ENCODE measurements at places on chromosomes 13 and 19.

DNA sequence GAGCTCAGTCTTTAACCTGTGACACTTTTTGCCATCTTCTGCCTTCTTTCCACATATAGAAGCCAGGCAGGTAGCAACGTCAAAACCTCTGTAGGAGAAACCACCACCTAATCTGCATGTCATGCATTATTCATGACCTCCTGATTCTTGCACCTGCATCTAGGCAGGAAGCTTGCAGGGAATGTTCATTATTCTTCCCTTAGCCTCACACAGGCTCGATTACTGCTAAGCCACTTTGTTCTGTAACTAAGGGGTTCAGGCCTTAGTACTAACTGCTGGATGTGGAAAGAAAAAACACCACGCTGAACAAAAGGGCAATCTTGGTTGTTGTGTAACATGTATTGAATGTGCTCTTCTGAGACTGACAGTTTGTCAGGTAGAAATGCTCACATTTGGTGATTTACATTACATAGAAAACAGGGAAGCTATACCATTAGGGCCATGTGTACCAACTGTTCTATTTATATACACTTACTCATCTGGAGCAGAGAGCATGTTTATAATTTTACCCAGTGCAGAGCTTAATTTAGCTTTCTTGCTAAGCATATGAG, 366.9 kb downstream of the KLF12 start:
- no peak for DNase-seq

GRCh38 chr13:77339408-77339807, 12.5 kb upstream of the MYCBP2 start:
- DNase-seq, result no peak

GRCh38 chr19:34436716-34437115, 8.5 kb downstream of the UBA2 start:
- DNase-seq, result no peak

GRCh38 chr13:72527333-72527732, 200.1 kb downstream of the MZT1 start:
- DNase-seq, result no peak

- DNase-seq, result no peak
These were observed 496.7 kb downstream of the GPC6 start for GRCh38 chr13:93723316-93723715.

- DNase-seq, result no peak
These were observed 17.9 kb upstream of the LILRB1 start for GRCh38 chr19:54612428-54612827.

- no peak for DNase-seq
These were observed 96.8 kb downstream of the ARHGEF7 start for GRCh38 chr13:111211789-111212516.

All from Panc1 (cell line).